Activated T-cell treated with anti-CD3 and anti-CD28 coated beads, Interleukin-2, amount 50 U/mL, for 4 hours (primary cell): ENCODE measurements at places on chromosomes 1 and 21. TPM values are rescaled to one million over a fixed set of nuclear protein-coding genes. Genes with fewer than 3 reads are reported as not detected.

The MEX3A gene
- total RNA-seq: 0.50 TPM

The RBM11 gene
- 2.3 TPM for total RNA-seq

The NTRK1 gene
- total RNA-seq: 2.4 TPM

- DNase-seq: no peak
Observed at GRCh38 chr1:40042341-40042740, 1.8 kb downstream of the CAP1 start.

- no peak for DNase-seq
Observed at GRCh38 chr21:26227130-26227529, 56.6 kb upstream of the APP start.

DNA sequence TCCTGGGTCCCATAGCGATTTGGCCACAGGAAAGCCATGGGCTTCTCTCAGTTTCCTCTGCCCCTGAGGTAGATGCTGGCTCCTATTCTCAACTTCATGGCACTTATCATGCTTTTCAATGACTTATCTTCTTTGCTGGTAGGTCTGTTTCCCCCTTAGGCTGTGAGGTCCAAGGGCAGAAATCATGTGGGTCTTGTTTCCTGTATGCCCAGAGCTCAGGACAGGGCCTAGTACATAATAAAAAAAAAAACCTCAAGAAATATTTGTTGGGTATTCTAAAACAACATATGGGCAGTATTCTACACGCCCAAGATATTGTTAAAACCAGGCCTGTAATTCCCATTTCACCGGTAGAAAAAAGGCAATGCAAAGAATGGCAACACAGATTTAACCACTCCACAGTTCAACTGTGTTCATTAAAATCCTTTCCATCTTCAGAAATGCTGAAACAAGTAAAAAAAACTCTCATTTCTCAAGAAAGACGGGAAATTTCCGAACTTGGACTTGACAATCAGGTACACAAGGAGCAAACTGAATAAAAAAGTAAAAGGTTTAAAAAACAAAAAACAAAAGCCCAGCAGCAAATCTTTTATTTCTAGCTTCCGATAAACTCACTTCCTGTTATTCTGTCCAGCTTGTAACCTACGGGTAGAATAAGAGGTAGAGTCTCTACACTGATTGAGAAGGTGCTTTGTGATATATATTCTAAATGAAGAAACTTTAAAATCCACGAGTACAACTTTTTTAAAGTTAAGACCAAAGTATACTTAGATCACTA lies 6.3 kb upstream of the TDRD10 start:
- DNase-seq: no peak

DNA sequence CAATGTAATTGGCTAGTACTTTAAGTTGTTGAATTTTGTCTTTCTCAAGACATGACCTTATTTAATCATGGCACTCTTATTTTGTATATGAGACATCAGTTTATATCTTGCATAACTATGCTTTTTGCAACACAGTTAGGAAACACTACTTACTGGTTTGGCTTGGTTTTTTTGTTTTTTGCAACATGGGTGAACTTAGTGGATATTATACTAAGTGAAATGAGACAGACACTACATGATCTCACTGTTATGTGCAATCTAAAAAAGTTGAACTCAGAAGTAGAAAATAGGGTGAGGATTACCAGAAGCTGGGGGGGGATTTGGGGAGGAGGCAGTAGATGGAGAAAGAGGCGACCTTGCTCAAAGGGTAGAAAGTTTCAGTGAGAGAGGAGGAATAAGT lies 132.1 kb downstream of the PLA2G4A start:
- no peak for DNase-seq

DNA sequence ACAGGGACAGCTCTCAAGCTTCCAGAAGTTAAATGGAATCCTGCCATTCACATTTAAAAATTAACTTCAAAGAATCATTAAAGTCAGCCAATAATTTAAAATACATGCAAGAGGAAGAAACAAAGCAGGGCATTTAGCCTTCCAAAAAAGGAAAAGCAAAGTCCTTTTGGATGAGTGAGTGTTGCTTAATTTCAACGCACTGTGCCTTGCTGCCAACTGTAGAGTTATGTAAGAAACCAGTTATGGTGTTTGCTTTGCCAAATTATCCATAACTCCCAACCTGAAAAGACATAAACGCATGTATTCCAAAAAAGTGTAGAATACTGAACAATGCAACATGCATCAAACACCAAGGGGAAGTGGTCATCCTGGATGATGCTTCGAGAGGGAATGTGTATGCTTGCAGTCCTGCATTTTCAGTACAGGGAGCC lies 16.1 kb upstream of the KCNE1 start:
- DNase-seq: no peak

GRCh38 chr1:200226969-200227303 lies 182.9 kb downstream of the ZNF281 start:
- no peak for DNase-seq

DNA sequence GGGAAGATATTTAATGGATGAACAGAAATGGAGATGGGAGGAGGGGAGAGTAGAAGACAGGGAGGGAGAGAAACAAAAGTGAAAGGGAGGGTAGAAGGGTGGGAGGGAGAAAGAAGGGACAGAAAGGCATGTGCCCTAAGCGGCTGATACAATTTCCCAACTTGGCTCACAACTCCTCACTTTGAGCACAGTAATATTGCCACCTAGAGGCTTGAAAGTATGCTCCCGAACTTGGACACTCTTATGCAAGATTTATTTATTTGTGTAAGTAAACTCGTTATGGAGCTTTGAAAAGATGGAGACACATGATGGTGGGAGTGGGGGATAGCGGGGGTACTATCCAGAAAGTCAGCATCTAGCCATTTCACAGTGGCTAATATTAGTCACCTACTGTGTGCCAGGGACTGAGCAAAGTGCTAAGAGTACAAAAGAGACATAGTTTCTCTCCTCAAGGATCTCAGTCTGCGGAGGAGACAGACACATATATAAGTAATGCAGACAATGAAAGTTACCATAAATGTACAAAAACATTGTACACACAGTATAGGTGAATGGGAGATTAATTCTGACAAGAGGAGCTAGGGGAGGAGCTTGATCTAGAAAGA lies 189.7 kb downstream of the SEC16B start:
- no peak for DNase-seq
